ENCODE measurements at places on chromosomes 12 and 14.

DNA sequence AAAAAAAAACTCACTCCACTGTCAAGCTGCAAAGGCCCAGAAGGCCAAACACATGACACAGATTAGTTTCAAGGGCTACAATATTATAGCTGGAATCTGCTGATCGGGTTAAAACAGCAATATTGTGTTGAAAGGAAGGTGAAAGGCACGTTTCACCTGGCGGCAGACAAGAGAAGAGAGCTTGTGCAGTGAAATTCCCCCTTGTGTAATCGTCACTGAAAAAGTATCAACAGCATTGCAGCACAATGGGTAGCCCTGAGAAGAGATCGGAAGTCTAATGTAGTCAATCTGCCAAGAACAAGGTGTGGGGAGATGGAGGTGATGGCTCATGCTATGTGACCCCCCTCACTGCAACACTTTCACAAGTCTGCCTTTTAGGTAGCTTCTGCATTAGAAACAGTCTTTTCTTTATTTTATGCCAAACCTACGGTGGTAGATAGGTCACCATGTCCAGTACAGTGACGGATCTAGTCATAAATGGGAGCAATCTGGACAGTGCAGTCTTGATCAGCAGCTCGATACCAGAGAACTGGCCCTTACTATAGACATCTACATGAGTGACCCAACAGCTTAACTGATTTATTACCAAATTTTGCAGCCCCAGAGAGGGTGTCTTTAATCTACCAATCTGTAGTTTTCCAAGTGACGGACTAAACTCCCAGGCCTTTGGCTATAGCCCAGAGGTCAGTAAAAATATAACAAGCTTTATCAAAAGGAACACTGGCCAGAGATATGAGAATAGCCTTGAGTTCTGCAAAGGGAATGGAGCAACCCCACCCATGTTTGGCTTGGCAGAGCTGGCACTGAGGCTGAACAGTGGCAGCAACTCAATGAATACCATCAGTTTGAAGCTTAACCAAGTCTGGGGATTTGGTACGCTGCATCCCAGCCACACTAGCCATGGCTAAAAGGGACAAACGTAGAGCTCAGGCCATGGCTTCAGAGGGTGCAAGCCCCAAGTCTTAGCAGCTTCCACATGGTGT, 35.4 kb downstream of the SPTSSA start:
- no peak for DNase-seq

- DNase-seq: no peak
These were observed 15.7 kb downstream of the HNF1A start for GRCh38 chr12:120994059-120994458.

GRCh38 chr14:90140956-90141316, 79.1 kb downstream of the KCNK13 start:
- no peak for DNase-seq

- DNase-seq: no peak
These were observed 398.3 kb downstream of the RAD51B start for GRCh38 chr14:68217791-68218340.

DNA sequence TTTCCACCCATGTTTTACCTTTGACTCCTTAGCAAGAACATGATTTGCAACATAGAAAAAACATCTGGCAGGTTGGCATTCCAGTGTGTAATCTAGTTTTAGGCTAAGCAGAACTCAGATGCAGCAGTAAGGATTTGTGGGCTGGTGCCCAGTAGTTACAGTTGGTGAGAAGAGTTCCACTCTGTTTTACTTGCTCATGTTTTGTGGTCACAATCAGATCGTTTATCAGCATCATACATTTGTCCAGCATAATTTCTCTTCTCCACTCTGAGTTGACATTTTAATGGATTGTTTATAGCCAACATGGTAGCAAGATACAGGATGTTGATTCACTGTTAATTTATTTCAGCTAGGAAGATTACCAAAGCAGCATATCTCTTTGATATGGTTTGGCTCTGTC, 120.0 kb downstream of the PDE6H start:
- no peak for DNase-seq

- DNase-seq: no peak
These were observed 21.3 kb upstream of the RHOJ start for GRCh38 chr14:63182968-63183367.

DNA sequence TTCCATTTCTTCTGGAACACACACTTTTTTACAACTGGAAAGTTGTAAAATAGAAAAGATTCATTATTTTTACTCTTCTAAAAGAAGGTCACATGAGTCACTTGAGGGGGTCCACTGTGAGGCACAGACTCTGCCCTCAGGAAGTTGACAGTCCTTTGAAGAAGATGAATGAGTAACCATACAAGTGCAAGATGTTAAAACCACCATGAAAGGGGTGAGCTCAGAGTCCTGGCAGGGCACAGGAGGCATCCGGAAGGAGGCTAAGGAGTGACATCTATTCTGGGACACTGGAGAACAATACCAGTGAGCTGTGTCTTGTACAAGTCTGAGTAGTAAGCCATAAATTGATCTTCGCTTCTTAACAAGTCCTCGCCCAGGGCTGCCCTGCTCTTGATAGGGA, 126.0 kb upstream of the FRMD6 start:
- no peak for DNase-seq

DNA sequence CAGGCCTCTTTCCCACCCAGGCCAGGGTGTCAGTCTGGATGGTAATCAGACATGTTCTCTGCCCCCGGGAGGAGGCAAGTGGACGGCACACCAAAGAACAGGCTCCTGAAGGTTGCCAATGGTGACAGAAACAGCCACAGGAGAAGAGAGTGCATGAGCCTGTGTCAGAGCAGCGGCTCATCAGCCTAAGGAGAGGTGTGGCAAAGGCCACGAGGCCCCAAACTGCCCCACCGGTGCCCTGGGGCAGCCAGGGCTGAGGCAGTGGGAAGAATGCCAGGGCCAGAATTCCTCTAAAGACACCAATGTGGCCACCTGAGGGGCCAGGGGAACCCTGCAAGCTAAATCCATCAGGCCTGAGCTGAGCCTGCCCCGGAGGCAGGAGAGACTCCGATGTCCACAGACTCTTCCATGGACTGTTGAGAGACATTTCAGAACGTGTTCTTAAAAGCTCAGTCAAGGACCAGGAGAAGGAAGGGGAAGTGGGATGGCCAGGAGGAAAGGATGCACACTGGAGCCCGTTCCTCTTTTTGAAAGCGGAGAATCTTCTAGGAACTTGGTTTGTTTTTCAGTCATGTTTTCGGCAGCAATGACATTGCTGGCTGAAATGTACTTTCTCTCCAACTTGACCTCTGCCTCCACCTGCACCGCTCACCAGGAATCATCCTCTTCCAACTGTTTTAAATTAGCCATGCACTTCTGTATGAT, 176.3 kb upstream of the FKBP4 start:
- no peak for DNase-seq

DNA sequence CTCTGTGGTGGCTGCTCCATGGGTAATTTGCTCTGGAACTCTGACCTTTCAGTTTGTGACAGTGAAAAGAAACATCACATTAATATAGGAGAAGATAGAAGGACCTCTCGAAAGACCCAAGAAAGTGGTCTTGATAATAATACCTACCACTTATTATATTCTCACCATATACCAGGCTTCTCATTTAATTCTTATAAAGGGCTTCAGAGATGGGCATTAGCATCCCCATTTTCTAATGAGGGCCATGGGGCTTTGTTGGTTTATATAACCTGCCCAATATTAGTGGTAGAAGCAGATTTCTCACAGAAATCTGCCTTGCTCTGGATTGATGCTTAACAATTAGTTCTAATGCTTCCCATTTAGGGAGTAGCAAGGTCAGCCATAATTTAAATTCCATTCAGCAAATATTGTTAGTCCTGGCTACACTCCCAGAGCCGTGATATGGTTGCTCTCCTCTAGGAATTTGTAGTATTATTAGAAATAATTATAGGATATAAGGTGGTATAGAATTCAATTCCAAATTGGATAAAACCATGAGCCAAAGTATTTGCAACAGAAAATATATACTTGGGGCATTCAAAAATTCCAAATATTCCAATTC, 7.4 kb upstream of the AMIGO2 start:
- DNase-seq: no peak

DNA sequence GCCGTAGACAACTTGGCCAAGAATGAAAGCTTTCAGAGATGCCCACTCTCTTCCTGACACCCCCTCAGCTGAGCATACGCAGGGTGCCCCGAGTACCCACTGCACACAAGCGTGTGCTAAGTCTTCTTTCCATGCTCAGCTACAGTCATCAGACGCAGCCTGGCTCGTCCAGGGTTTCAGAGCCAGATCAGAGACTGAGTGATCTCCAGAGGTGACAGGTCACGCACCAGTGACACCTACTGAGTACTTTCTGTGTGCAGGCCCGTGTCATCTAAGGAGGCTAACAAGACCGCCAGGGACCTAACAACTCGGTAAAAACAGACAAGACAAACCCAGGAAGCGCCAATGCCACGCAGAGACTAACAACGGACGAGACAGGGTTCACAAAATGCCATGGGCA, 25.1 kb downstream of the STX2 start:
- DNase-seq: no peak

- DNase-seq: no peak
These were observed 112.5 kb downstream of the MED13L start for GRCh38 chr12:116165036-116165425.

GRCh38 chr12:11853126-11853525, 203.7 kb downstream of the ETV6 start:
- no peak for DNase-seq

DNA sequence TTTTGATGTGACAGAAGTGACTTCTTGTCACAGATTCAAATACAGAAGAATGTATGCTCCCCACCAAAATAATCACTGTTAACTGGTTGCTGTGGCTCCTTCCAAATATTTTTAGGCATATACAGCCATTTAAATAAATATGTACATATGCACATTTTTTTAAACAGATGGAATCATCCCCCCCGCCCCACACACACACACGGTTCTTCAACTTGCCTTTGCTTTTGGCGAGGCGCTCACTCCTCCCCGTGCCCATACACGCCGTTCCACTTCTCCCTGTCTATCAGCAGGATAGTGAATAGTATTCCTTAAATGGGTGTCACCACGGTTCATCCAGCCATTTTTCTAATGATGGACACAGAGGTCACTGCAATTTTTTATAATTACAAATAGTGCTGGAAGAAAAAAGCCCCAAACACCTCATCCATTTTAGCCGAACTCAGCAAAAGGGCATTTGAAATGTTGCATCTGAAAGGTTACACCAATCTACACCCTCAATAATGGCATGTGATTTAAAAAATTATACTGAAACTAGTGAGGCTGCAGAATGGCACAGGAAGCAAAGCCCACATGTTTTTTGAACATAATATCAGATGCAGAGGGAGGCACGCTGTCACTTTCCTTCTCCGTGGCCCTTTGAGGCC, 39.2 kb upstream of the MEG3 start:
- no peak for DNase-seq

DNA sequence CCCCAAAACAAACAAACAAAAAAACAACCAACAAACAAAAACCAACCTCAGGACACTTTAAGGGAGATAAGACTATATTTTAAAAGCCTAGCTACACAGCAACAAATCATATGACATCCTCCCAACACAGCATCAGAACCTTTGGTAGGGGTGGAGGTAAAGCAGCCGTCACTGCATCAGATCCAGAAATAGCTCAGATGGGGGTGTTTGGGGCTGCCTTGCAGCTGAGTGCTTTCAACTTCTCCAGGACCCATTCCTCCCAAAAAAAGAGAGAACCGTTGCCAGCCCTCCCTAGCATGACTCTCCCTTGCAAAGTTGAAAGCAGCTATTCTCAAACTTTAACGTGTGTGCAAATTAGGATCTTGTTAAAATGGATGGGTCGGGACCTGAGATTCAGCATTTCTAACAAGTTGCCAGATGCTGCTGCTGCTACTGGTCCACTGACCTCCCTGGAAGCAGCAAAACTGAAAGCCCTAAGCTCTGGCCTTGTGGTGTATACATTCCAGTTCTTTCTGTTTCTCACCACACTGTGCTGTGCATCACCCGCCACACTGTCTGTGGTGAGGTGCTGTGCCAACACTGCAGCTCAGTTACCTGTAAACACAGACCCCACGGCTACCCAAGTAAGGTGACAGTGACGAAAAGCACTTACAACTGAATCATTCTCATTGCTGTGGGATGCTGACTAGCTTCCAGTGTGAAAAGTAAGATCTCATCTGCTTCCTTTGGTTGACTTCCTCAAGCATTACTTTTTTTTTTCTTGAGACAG, 54.0 kb downstream of the SLC38A1 start:
- no peak for DNase-seq

- no peak for DNase-seq
These were observed 44.7 kb downstream of the KCTD10 start for GRCh38 chr12:109432431-109432830.

GRCh38 chr12:67453191-67453590, 184.0 kb downstream of the CAND1 start:
- no peak for DNase-seq

- no peak for DNase-seq
These were observed at the start of gene AQP6 for GRCh38 chr12:49972641-49973360. AQP6 (plus strand) TSS chr12:49972947; CDS start chr12:49973174, 227 bp downstream.

GRCh38 chr12:85237327-85237726, 42.7 kb upstream of the ALX1 start:
- DNase-seq: no peak

DNA sequence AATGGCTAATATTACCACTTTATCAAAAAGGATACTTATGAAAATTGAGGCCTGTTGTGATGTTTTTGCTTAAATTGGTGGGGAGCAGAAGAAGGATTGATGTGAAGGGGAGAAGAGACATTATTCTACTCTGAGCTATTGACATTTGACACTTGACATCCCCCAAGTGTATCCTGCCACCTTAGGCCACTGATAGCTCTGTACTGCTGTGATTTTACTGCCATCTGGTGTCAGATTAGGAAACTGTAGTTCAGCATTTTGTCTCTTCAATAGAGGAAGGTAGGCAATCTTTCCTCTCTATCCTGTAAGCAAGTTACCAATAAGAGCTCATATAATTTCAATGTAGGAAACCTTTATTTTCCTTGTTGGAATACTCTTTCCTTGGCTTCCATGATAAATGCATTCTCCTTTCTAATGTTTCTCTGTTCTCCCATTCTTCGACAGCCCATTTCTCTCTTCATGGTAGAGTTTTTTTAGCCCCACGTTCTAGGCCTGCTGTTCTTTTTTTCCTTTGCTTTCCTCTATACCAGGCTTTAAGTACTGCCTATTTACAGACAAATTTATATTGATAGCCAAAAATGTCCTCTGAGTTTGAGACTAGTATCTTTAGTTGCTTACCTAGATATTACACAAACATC, 46.3 kb downstream of the PPHLN1 start:
- DNase-seq: peak; percentile 38

DNA sequence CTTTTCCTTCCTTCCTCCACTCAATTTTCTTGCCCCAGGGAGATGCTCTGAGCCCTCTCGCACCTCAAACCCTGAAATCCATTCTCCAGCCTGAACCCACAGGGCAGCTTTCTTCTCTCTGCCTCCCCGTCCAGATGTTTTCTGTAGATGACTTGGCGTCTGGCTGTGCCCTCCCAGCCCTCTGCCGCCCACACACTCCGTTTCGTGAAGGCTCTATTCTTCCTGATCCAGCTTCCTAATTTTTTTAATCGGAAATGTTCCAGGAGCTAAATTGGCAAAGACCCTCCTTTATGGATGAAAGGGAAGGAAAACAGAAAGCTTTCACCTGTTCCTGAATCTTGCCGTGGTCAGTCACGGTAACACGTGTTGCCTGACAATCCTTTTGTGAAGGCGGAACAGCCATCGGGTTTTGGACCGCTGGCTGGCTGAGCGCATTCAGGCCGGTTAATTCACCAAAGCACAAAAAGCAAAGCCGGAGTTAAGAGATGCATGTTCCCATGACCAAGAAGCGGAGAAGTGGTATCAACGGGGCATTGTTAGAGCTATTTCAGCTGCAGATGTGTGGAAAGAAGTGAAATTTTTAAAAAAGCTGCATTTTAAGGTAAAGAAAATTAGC, 70.2 kb upstream of the FBRSL1 start:
- DNase-seq: no peak

- DNase-seq: no peak
These were observed 8.6 kb upstream of the FRMD6 start for GRCh38 chr14:51643140-51643539.
